ENCODE measurements at places on chromosomes 16 and 17.

DNA sequence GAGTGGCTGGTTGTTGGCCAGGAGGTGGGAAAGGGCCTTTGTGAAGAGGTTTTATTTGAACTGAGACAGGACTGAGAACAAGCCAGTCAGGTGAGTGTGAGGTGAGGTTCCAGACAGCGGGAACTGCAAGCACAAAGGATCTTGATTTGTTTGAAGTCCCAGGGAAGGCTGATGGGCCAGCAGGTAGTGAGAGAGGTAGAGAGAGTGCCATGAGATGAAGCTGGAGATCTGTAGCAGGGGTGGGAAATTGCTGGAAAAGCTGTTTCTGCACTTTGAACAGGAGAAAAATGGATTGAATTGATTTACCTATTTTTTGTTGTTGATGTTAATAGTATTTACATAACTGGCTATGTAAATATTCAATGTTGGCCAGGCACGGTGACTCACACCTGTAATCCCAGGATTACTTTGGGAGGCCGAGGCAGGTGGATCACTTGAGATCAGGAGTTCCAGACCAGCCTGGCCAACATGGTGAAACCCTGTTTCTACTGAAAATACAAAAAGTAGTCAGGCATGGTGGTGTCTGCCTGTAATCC is 7.7 kb upstream of the DCTPP1 start:
- DNase-seq: no peak

DNA sequence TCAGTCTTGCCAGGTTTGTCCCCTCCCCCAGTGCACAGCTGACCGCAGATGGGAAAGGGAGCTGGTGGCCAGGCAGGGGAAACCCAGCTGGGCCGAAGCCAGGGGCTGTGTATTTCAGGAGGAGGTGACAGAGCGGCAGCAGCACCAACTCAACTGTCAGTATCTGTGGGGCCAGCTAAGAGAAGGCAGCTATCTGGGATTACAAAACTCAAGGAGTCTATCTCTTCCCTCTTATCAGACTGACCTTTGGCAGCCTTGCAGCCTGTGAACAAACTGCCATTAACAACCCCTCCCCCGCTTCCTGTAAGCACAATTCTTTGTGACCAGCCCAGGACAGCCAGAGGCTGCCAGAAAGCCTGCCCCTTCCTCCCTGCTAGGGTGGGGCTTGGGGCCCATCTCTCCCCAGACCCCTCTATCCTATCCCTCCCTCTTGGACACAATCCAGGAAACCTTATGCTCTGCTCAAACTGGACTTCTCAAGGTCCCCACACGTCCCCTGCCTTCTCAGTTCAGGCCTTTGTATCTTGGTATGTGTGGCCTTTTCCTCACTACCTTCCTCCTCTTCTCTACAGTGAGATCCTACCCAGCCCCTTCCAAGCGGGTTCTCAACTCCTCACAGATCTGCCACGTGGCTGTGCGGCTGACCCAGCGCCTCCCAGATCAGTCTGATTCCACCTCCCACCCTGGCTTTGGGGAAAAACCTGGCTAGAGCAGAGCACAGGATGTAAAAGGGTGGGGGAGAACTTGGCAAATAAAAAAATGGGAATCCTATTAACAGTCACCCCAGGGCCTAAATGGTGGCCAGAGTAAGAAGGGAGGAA is 10.5 kb downstream of the ST3GAL2 start:
- DNase-seq: no peak

GRCh38 chr16:965036-965395 is 5.8 kb downstream of the LMF1 start:
- no peak for DNase-seq

DNA sequence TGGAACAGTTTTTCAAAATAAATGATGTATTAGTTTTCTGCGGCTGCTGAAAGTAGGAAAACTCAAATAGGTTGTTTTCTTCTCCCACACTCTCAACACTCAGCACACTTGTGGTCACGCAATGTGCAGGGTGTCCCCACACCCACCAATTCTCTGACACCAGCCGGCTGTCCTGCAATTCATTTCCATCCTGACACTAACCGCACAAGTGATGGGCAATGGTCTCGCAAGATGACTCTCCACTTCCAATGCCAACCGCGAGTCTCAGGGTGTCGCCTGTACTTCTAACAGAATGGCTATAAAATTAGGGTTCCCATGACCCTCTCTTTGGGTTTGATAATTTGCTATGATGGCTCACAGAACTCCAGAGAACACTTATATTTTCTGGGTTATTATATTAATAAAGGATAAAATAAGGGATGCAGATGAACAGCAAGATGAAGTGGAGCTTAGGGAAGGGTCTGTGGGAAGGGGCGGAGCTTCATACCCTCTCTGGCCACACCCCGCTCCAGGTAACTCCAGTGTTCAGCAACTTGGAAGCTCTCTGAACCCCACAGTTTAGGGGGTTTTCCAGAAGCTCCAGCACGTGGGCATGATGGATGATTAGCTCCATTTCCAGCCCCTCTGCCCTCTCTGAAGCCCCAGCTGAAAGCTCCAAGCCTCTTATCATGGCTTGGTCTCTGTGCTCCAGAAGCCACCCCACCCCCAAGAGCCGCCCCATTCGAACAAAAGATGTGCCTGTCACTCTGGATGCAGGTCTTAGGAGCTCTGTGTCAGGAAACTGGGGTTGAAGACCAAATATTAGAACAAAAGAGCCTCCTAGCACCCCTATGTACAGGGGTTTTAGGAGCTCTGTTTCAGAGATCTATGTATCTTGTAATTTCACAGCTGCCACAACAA is 19.8 kb downstream of the TAF1C start:
- DNase-seq: no peak

DNA sequence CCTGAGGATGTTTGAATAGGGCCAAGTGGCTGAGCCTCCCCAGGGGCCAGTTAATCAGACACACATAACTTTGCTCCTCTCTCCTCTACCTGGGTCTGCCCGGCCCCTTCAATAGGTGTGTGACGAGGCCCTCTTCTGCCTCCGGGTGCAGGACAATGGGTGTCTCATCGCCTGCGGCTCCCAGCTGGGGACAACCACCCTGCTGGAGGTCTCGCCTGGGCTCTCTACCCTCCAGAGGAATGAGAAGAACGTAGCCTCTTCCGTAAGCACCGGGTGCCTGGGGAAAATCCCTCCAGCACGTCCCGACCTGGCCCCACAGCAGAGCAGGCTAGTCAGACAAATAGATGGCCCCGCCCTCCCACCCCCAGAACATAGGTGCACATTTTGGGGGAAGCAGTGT is 16.1 kb upstream of the KIF19 start:
- DNase-seq: no peak

DNA sequence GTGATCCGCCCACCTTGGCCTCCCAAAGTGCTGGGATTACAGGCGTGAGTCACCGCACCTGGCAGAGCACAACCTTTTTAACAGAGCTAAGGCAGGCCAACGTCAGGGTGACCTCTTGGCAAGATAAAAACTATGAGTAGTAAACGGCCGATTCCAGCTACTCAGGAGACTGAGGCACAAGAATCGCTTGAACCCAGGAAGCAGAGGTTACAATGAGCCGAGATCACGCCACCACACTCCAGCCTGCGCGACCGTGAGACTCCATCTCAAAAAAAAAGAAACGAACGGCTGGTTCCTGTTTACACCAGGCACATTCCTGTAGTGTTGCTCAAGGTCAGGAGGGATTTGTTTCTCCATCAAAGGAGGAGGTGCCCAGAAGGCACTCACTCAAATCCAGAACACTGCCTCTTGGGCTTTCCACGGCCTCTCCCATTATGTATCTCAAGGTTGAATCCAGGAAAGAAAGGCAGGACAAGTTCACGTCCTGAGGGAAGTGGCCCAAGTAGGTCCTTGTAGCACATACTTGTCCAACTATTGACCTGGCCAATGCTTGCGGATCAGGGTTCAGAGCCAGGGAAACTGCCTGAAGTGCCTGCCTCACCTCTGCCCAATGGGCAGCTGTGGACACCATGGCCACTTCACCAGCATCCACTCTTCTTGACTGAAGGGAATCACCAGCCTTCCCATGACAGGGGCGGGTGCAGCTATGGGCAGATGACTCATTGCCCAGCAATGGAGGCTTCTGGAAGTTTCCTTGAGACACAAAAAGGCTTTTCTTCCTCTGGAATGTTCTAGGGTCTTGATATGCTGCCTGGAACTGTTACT is 13.5 kb downstream of the KNOP1 start:
- no peak for DNase-seq

DNA sequence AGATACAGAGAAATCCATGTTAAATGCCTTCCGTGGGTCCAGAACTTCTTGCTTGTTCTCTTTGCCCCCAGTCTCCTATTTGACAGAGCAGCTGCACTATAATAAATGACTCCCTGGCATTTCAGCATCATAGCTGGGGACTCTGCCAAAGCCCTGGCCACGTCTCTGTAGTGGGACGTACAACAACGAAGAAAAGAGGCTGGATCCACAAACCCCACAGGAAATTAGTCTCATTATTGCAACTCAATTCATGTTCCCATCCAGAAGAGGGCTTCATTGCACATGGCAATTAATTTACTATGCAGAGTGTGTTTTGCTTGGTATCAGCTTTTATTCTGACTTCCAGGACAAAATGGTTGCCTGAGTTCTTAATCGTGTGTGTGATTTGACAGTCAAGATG is 121.3 kb downstream of the CDH13 start:
- DNase-seq: no peak

GRCh38 chr16:87956098-87956364 is 4.8 kb downstream of the BANP start:
- DNase-seq: no peak

DNA sequence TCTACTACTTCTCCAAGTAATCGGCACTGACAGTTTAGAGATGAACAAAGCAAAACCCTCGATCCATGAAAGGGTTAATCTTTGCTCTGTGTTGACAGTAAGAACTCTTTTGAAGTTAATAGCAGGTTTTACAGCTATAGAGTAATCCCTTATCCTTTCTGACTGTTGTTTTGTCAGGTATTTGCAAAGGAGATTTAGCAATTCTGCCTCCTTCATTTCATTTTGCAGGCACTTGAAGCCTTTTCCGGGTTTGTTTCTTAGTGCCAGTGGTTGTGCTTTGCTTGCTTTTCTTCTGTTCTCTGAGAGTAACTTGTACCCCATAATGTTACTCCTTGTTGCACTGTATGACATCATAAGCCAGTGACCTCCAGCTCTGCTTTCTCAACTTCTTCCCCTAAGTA is 64.5 kb downstream of the TANGO6 start:
- no peak for DNase-seq

DNA sequence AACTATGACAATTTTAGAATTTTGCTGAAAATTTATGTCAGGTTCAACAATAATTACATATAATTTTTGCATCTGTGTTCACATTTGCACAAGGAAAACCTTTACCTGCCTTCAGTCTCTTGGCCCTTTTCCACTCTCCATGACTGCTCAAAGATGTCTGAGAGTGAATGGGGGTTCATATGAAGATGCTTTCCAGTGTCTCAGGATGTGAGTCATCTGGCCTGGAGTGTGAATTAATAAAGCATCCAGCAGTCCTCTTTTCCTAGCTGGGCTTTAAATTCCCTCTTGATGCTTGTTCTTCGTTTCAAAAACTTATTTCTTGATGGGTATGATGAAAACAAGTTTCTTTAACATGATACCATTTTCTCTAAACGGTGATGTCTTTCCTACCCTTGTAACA is 99.9 kb downstream of the CDK5R1 start:
- no peak for DNase-seq
